Hematopoietic multipotent progenitor cell treated with erythropoietin and hydrocortisone succinate and interleukin-3 and kit ligand, for 15 days (in vitro differentiated cells): ENCODE measurements at places on chromosomes 13 and 19.

GRCh38 chr13:109408591-109409382 lies 377.6 kb downstream of the IRS2 start:
- DNase-seq: no peak

DNA sequence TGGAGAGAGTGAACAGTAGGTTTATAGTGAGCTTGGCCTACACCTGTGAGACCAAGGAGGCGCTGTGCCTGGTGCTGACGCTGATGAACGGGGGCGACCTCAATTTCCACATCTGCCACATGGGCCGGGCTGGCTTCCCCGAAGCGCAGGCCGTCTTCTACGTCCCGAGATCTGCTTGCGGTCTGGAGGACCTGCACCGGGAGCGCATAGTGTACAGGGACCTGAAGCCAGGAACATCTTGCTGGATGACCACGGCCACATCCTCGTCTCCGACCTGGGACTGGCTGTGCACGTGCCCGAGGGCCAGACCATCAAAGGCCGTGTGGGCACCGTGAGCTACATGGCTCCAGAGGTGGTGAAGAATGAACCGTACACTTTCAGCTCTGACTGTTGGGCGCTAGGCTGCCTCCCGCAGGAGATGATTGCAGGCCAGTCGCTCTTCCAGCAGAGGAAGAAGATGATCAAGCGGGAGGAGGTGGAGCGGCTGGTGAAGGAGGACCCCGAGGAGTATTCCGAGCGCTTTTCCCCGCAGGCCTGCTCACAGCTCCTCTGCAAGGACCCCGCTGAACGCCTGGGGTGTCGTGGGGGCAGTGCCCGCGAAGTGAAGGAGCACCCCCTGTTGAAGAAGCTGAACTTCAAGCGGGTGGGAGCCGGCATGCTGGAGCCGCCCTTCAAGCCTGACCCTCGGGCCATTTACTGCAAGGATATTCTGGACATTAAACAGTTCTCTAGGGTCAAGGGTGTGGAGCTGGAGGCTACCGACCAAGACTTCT lies 139.0 kb downstream of the ZDHHC20 start:
- DNase-seq: no peak

DNA sequence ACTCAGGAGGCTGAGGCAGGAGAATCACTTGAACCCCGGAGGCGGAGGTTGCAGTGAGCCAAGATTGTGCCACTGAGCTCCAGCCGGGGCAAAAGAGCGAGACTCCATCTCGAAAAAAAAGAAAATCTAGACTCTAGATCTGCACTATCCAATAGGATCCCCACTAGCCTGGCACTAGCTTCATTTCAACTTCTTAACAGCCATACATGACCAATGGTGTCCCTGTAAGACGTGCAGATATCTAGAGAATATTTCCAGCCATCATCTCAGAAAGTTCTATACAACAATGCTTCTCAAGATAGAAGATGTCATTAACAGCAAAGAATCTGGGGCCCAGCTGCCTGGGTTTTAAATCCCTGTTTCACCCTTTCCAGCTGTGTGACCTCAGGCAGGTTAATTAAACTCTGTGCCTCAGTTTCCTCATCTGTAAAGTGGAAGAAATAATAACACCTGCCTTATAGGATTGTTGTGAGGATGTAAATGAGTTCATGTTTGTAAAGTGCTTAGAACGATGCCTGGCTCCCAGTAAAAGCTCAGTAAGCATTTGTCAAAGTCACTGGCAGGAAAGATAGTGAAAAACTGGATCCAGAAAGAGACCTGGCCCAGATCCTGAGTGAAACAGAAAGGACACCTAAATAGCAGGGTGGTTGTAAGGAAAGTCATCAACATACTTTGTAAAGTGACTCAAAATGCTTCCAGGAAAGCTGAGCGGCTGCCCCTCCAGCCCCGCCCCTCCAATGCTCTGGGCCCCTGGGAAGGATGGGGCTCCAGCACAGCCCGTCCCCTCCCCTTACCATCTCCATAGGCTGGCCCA lies 13.5 kb downstream of the WIZ start:
- DNase-seq: no peak

DNA sequence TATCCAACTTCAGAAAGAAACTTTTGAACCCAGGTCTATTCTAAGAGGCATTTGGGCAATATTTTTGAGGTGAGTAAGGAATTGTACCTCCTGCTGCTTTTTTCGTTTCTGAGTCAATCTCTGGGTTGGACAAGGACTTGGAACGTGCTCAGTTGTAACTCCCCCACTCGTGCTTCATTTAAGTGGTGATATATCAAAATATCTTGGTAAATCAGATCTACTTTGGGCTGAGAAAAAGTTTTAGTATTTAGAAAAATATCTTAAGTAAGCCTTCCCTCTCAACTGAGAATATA lies 728.9 kb downstream of the EFNB2 start:
- no peak for DNase-seq

GRCh38 chr13:64910096-64910495 lies 2320.0 kb downstream of the PCDH9 start:
- DNase-seq: no peak

DNA sequence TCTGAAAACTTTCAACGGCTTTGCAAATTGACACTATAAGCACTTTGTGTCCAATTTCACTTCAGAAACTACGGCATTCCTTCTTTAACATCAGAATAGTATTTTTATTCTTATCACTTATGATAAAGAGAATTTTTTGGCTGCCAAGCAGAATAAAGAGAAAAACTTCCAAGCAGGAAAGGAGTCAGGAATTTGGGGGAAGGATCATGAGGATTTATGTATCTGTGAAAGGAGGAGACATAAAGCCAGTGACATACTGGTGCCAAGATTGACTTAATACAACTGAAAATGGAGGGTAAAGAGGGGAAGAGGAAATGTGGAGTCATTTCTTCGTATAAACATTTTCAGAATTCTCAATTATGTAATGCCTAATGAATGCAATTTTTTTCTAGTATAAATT lies 94.7 kb downstream of the RBM26 start:
- DNase-seq: no peak

DNA sequence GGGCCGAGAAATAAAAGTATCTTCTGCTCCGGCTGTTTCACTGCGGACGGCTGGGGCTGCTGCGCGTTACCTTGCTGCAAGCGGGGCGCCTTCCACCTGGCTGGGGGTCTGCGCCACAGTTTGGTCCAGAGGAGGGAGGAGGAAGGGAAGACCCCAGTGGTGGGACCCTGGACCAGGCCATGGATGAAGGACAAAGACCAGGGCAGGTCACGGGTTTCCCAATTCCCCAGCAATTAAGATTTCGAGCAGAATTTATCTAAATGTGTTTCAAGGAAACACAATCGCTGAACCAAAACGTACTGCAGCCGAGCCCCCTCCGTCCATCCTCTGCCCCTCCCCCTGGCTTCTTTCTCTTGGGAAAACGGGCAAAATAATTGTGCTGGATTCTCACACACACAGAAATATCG lies 2.9 kb downstream of the SOX1 start:
- no peak for DNase-seq

GRCh38 chr13:33867472-33867871 lies 49.5 kb downstream of the RFC3 start:
- DNase-seq: no peak

DNA sequence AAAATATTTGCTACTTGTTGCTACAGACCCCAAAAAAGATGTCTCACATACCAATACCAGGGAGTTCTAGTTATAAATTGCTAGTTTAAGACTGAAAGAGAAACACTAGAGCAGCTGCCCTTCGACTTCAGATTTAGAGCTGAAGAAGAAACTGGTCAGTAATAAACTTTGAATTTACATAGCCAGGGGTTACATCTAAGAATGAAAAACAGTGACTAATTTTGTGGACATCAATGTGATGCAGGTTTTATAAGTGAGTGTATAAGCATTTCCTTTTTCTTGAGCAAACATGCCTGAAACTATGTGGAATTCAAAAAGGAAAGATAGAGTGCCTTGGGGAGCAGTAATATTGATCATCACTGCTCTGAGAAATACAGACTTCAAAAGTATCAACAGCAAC lies 724.9 kb upstream of the MIR17HG start:
- no peak for DNase-seq

DNA sequence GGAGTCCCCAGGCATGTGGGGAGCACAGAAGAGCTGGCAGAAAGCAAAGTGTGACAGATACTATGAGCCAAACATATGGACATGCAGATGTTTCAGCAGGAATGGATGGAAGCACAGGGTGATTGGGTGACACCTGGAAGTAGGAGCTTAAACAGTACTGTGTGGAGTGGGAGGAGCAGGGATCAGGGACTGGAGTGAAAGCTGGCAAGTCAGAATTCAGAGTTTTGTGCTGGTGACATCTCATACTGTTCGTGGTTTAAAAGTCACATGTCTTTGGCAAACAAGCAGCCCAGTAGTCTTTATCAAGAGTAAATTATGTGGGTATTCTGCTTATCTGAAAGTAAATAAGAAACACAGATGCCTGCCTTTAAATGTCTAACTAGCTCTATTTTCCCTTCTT lies 408.2 kb downstream of the COG6 start:
- no peak for DNase-seq

DNA sequence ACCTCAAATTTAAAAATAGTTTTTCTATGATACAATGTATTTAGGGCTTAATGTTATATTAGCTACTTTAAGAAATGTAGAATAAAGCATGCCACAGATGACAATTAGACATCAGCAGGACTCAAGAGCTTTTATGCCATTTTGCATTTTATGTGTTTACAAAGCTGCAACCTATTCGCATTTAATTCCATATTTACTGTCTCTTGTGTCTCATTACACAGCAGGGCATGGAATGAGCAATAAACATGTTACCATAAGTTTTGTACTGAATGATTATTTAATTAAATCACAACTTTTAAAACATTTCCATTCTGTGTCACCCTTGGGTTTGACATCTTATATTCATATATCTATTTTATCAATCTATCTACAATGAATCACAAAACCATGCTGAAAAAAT lies 1756.9 kb downstream of the PCDH9 start:
- DNase-seq: no peak

DNA sequence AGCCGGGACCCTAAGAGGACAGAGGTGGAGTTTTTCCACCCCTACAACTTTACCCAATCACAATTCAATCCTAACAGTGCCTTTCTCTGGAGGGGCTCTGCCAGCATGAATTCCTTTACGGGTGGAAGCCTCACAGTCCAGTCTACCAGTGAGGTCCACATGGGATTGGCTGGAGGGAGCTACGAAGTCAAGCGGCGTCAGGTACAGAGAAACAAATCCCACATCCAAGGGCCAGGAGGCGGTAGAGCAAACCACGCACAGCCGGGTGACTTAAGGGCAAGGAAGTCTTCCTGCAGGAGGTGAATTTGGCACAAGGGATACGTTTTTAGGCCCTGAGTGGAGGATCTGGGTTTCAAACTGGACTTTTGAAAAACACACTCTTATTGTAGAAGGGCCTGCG lies 199.6 kb downstream of the UQCRFS1 start:
- no peak for DNase-seq
